ENCODE measurements at places on chromosomes 13 and 19.

DNA sequence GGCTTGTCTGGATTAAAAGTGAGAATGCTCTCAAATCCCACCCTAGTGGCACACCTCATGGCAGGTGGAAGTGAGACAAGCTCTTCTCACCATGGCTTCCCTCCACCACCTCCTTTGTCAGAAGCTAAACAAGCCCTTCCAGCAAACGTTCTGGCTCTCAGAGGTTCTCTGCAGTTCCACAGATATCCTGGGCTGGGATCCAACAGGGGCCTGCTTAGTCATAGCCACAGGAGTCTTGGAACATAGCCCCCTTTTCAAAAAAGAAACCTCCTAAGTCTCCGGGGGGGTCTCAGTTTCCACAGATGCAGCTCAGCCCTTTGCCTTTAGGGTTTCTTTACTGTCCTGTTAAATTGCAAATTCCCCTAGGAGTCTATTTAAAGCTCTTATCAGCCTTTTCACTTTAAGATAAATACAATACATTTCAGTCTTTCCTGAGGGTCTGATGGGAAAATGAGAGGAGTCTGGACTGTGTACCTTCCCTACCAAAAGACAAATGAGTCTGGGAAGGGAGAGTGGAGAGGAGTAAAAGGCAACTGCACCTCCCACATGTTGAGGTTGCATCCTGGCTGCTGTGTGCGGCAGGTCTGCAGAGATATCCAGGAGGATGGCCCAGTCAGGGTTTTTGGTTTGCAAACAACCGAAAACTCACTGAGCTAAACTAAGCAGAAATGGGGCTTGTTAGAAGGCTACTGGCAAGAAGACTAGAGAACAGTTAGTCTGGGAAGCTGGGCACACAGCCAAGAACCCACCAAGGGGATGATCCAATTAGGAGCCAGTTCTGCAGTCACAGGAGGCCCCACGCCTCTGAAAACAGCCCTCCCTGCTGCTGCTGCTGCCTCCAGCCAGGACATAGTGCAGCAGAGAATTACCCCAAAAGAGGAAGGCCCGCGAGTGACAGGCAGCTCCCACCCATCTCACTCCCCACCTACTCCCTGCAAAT, 41.4 kb upstream of the SERP2 start:
- DNase-seq, result peak; percentile 83

DNA sequence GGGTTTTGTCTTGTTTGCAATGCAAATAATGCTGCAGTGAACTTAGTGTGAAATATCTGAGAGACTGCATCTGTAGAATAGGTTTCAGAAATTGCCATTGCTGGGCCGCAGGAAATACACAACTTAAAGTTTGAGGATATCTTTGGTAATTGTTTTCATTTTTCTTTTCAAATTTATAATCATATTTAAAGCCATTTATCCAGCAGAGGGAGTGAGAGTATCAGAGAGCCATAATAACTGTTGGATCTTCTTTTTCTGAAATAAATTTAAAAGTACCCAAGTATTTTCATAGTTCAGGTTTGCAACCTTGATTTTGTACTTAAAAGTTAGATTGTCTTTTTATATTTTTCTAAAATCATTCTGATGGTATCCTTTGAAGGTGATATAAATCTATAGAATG, 99.4 kb downstream of the ZMYM2 start:
- no peak for DNase-seq

DNA sequence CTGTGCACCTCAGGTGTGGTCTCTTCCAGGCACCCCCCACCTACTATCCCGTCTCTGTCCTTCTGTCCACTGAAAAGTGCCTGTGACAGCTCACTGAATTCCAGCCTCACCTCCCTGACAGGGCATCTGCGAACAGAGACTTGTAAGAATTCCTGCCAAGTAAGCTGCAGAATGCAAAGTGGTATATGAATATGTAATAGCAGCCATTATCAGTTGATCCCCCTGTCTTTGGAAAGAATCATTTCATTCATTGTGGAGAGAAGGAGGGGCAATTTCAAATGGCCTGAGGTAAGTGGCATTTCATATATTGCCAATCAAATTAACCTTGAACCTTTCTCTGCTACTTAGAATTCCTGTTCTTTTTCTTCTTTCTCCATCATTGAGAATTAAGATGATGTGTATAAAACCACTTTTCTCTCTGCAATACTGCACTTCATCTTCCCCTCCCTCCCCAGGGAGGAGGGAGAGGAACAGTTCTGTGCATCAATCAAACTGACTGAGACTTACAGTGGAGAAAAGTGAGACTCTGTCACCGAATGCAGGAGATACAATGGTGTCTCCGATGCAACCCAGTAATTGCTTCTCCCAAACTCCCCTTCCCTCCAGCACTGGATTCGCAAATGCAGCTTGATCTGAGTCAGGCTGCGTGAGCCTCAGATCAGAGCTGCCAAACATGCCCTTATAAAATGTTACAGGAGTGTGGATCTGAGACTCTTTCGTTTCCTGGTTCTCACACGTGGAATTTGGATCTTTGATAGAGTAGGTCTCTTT, 91.7 kb downstream of the SLC10A2 start:
- no peak for DNase-seq

- no peak for DNase-seq
These were observed 1355.0 kb downstream of the OLFM4 start for GRCh38 chr13:54383604-54384003.

GRCh38 chr19:31126236-31126635, 223.0 kb downstream of the TSHZ3 start:
- no peak for DNase-seq

DNA sequence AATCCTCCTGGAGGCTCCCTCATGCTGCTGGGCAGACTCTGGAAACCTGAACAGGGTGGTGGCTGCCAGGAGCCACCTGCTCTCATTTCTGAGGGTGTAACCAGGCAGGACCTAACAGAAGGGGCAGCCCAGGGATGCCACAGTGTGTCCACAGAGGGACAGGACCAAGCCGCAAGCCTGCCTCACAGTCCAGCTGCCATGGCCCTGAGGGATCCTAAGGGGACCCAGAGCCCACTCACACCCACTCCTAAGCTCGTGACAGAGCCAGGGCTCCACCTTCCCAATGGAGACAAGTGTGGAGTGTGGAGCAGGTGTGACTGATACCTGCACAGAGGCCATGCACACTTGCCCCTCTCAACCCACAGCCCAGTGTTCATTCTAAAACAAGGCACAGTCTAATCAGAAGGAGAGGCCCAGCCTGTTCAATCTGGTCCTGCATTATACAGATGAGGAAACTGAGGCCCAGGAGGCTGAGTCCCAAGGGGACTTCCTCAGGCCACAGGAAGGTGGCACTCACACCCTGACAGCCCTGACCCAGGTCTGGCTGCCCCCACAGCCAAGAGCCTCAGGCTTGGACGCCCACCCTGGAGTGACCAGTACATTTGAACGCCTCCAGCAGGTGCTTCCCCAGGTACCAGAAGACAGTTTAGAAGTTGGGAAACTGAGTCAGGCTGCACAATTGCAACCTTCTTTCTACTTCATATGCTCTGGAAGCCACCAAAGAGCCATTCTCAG, 220.1 kb downstream of the TUBA3C start:
- DNase-seq, result no peak

DNA sequence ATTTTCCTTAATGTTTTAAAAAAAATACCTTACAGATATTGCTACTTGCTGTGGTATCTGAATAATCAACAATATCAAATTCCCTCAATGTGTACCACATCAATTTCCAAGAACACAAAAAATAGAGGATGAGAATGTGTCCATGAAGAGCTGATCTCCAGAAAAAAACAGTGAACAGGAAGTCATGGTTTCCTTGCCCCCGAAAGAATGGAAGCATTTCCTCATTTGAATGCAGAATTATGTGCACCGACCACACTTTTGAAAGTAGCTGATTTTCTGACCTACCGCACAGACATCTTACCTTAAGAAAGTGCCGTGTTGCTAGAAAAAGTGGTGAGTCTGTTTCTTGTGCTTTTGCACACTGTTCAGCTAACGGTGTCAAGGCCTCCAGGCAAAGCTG, 13.4 kb upstream of the EEF1AKMT1 start:
- no peak for DNase-seq

- DNase-seq, result no peak
These were observed 594.2 kb downstream of the KCTD12 start for GRCh38 chr13:76292031-76292430.

- DNase-seq, result peak; percentile 50
These were observed 14.5 kb upstream of the MPHOSPH8 start for GRCh38 chr13:19618977-19619376.

GRCh38 chr13:35163674-35164073, 221.6 kb downstream of the NBEA start:
- DNase-seq, result no peak

GRCh38 chr19:3366753-3367627, 607 bp downstream of the NFIC start:
- peak; percentile 64 for DNase-seq
